ENCODE measurements at places on chromosomes 1 and 21.

DNA sequence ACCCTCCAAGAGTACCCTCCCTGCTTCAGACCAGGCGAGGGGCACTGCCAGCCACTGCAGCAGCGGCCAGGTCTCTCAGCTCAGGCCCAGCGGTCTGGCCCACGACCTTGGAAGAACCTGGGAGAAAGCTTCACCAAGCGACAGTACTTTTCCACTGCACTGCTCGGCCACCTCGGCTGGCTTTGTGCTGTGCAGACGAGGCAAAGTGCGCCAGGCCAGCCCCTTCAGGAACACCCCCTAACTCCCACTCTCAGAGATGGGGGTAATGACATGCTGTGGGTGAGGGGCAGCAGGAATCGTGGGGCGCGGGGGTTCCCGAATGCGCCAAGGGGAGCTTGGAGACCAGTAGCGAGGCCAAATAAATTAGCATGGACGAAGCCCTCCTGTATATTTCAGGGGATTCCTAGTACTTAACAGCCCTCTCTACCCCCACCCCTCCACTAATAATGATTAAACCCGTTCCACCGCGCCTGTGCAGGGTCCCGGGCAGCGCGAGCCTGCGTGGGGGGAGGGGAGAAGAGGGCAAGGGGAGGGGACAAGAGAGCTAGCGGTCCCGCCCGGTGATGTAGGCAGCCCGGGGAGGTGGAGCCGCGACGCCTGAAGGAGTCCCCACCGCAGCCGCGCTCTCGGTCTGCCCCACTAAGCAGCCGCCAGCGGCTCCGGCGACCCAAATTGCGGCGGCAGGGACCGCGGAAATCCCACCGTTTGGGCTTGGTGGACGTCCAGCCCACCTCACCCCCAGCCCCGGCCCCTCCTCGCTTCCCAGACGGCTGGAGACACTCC is at the start of gene FAM43B:
FAM43B (plus strand) TSS at position 629 of the 783 bp plus-strand sequence. CDS start 401 bp downstream, outside the sequence.
- no peak for DNase-seq

- DNase-seq = no peak
Measured at GRCh38 chr1:248739572-248740205, 15.9 kb downstream of the LYPD8 start.

DNA sequence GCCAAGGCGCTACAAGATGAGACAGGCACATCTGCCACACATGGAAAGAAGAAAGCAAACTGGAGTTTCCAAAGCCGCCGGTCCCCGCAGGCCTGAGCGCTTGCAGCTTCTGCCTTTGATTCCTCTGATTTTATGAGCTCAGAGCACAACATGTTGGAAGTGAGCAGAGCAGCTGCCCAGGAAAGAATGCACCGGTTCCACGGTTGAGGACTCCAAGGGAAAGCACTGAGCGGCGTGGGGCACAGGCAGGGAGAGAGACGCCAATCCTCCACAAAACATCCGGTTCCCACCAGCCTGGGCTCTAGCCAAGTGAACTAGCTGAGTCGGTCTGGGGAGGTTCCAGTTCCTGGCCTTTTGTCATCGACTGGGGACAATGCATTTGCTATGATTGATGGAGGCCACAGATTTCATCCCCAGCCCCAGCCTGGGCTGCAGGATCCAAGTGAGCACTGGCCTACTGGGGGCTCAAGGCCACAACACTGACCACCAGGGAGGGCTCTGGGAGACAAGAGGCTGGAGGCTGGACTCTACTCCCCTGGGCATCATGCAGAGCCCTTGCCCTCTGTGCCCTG is 253.1 kb upstream of the IRF2BP2 start:
- DNase-seq = no peak

GRCh38 chr1:1306661-1307260 is 969 bp downstream of the ACAP3 start:
- no peak for DNase-seq

GRCh38 chr21:46500224-46500861 is 41.7 kb downstream of the DIP2A start:
- no peak for DNase-seq

DNA sequence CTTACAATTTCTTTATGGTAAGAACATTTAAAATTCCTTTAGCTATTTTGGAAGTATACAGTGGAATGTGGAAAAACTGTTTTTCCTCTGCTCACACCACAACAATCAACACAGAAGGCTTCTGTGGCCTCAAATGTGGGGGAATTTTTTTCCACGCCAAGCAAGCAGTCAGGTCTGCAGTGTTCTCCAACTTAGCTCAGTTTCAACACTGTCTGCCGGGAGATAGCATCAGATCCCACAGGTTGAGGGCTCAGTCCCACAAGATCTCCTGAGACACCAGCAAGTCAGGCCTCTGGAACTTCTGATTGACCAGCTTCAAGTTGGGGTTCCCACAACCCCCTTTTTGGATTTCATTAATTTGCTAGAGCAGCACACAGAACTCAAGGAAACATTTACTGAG is 50.3 kb downstream of the PTBP2 start:
- no peak for DNase-seq

DNA sequence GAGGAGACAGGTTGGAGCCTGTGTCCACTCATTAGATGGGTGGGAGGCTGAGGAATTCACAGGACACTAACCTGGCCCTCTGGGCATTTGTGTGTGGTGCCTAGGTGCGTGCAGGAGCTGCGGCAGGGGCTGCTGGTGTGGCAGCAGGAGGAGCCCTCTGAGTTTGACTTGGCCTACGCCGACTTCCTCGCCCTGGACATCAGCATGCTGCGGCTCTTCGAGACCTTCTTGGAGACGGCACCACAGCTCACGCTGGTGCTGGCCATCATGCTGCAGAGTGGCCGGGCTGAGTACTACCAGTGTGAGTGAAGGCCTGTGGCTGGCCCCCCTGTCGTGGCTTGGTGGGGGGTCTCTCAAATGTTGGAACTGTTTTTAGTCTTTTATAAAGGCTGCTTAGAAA is 3.6 kb downstream of the XKR8 start:
- DNase-seq = no peak
